ENCODE measurements at places on chromosomes 4 and X.

DNA sequence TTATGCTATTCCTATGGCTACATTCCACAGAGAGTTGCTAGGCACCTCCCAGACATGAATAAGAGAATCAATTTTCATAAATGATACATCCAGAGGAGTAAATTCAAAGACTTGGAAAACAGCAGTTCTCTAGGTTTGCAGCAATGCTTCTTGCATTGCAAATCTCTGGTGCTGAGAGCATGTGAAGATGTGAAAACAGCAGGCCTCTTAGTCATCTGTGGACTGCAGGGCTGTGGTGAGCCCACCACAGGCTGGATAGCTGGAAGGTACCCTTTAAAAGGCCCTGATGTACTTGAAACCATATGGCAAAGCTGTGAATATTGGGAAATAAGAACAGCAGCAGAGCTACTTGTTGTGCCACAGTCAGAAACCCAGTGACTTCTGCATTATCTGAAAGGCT lies 2135.9 kb downstream of the ARAP2 start:
- DNase-seq, result no peak

- no peak for DNase-seq
Measured at GRCh38 chr4:9832640-9833039, 51.2 kb downstream of the DRD5 start.

DNA sequence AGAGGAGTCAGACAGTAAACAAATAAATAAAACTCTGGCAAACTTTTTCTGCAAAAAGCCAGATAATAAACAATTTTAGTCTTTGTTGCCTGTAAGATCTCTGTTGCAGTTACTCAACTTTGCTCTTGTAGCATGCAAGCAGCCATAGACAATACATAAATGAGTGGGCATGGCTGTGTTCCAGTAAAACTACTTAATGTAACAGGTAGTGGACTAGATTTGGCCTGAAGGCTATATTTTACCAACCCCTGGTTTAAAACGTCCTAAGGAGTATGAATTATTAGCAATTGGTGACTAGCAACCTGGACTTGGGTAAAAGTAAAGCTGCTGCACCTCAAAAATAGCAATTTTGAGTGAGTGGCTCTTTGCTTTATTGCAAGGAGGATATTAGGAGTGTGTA lies 30.9 kb downstream of the SLAIN2 start:
- no peak for DNase-seq

GRCh38 chrX:145825896-145826295 lies 8.3 kb downstream of the SLITRK2 start:
- no peak for DNase-seq

DNA sequence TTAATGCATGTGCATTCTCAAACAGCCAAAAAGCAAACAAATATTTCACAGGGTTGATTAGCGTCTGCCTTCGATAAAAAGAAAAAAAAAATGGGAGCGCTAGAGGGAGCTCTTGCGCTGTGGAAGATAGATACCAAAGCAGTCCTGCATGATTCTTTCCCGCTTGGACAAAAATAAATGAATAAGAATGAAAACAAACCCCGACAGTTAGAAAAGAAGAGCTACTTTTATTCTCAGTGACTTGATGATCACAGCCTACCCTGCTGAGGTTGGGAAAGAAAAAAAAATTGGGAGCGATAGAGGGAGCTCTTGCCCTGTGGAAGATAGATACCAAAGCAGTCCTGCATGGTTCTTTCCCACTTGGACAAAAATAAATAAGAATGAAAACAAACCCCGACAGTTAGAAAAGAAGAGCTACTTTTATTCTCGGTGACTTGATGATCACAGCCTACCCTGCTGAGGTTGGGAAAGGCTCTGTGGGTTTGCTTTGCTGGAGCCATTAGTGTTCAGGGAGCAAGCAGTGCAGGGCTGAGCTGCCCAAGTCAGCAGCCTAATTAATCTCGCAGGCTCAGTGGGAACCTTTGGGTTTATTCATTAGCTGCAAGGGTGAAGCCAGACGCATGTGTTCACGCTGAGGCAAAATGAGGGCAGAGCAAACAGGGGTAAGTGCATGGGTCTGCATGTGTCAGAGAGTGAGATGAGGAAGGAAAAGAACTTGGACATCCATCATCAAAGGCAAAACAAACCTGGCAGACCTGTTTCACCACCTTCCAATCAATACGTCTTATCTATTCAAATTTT lies 249.3 kb upstream of the PRKX start:
- DNase-seq, result no peak

DNA sequence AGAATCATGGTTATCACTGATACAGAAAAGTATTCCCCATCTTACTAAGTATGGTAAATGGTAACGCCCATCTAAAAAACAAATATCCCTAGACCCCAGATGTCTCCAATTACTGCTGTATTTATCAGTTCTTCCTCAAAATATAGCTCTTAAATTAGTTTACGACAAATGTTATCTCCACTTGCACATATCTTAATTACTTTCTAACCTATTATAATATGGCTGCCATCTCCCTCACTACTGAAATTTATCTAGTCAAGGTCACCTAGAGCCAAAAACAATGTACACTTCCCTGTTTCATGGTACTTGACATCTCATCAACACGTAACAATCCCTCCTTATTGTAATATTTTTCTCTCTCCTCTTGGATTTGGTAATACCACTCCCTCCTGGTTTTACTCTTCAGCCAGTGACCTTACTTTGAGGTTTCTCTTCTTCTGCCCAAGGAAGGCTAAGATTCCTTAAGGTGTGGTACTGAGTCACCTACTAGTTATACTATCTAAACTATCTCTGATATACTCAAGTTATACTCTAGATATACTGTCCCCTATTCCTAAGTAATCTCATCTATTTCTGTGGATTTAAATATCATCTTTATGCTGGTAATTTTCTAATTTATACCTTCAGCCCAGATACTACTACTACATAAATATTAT lies 8.6 kb downstream of the LCORL start:
- DNase-seq, result no peak

DNA sequence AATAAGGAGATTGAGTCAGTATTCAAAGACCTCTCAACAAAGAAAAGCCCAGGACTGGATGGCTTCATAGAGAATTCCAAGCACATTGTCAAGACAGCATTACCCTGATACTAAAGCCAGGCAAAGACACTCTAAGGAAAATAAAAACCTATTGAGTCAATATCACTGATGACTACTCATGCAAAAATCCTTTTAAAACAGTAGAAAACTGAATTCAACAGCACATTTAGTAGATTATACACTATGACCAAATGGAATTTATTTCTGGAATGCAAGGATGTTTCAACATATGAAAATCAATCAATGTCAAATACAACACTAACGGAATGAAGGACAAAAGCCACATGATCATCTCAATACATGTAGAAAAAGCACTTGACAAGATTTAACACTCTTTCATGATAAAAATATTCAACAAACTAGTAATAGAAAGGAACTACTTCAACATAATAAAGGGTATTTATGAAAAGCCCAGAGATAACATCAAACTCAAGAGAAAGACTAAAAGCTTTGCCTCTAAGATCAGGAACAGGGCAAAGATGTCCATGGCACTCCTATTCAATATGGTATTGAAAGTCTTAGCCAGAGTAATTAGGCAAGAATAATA lies 633.3 kb downstream of the ANKRD50 start:
- no peak for DNase-seq

DNA sequence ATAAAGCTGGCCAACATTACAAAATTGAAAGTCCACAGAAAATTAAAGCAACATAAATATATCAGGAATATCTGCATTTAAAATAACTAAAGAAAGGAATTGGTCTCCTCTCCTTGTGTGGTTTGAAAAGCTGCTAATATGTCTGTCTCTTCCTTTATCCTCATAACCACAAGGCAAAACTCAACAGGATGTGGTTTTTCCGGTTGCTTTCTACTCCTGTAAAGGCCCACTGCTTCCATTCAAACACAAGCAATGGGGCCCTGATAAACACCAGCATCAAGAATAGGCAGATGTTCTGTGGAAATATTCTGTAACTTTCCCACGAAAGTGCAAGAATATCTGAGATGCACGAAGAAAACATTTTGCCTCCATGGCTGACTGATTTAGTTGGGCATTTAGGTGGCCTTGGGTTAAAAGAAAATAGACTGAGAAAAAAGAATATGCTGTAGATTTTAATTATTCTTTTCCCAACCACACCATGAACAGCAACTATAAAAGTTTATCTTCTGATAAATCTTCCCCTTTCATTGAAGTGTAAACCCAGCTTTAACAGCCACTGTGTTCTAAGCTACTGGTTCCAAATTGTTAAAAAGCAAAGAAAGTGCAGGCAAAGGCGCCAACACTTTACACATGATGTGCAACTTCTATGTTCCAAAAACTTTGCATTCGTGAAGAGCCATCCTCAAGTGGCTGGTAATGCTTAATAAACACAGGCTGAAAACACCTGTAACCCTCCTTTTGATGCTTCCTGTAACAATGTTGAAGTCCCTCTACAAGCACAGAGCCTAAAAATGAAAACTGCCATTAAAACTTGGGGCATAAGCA lies 50.5 kb upstream of the NDST3 start:
- DNase-seq, result no peak

GRCh38 chr4:29632199-29632598 lies 1088.0 kb upstream of the PCDH7 start:
- no peak for DNase-seq

Measured in stimulated activated CD8-positive, alpha-beta memory T cell treated with anti-CD3 and anti-CD28 coated beads, Interleukin-4, amount 100 ng/mL, for 4 hours (primary cell).